ENCODE measurements at places on chromosomes 2 and 18. TPM values are rescaled to one million over a fixed set of nuclear protein-coding genes. Genes with fewer than 3 reads are reported as not detected.

DYNC2LI1 gene
- 7.6 TPM for total RNA-seq

FIGN gene
- total RNA-seq, result under 0.01 TPM

SH3BP4 gene
- total RNA-seq, result 20.2 TPM

ACADL gene
- total RNA-seq, result not detected

ANKRD30B gene
- total RNA-seq, result under 0.01 TPM

CPS1 gene
- total RNA-seq, result 0.44 TPM

SLC23A3 gene
- 2.0 TPM for total RNA-seq

HJURP gene
- 5.0 TPM for total RNA-seq

CTAGE1 gene
- not detected for total RNA-seq

SPDYA gene
- 0.20 TPM for total RNA-seq

G6PC2 gene
- not detected for total RNA-seq

CNGA3 gene
- not detected for total RNA-seq

KIF5C gene
- total RNA-seq, result under 0.01 TPM

B3GNT7 gene
- total RNA-seq, result 4.4 TPM

LOXHD1 gene
- not detected for total RNA-seq

SH3RF3 gene
- 4.8 TPM for total RNA-seq

CABLES1 gene
- total RNA-seq, result 74.8 TPM

LRRC30 gene
- not detected for total RNA-seq

ZNF519 gene
- 1.4 TPM for total RNA-seq

UGT1A1 gene
- total RNA-seq, result not detected

CROCC2 gene
- total RNA-seq, result not detected

ADAM23 gene
- total RNA-seq, result 0.60 TPM

CAPN13 gene
- not detected for total RNA-seq

MTA3 gene
- total RNA-seq, result 14.2 TPM

IL1B gene
- 0.22 TPM for total RNA-seq

SLC5A7 gene
- not detected for total RNA-seq

SERPINB4 gene
- not detected for total RNA-seq

All from lung microvascular endothelial cell (primary cell).